ENCODE measurements at places on chromosomes 12 and 14.

DNA sequence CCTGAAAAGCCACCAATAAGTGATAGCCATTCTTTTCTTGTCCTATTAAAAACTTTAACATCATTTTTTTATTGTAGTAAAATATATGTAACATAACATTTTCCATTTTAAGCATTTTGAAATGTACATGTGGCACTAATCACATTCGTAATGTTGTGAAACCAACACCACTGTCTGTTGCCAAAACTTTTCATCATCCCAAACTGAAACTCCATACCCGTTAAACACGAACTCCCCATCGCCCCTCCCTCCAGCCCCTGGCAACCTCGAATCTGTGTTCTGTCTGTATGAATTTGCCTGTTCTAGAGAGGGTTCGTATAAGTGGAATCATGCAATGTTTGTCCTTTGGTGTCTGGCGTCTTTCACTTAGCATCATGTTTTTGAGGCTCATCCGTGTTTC lies 75.9 kb downstream of the CCDC92 start:
- DNase-seq = no peak

GRCh38 chr12:113826805-113827538 lies 139.2 kb downstream of the RBM19 start:
- no peak for DNase-seq

DNA sequence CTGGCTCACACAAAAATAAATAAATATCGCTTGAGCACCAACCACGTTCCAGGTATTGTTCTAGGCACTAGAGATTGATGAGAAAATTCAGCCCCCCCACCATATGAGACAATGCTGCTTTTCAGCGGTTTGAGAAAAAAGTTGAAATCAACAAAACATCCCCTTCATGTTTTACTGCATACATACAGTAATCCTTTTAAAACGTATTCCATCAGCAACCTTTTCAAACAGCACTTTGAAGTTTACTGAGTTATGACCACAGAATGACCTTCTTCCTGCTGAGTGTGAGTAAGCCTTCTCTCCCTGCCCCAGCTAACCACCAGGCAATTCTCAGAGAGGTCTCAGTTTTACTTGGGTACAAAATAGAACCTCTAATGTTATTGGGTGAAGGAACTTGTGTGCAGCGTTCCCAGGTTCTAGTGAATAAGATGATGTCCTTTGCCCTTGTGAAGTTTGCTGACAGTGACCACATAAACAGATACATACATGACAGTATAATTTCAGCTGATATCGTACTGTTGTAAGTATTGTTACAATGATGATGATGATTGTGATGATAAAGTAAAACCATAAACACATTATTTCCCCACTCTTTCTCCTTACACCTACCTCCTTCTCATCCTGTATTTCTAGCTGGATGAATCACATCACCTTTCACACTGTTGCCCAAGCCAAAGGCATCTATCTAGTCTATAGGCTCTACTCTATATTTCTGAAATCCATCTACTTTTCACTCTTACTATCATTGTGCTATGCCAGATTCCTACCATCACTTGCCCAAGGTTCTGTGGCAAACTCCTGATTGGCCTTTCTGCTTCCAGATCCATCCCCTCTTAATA lies 124.4 kb upstream of the KRR1 start:
- DNase-seq = no peak

DNA sequence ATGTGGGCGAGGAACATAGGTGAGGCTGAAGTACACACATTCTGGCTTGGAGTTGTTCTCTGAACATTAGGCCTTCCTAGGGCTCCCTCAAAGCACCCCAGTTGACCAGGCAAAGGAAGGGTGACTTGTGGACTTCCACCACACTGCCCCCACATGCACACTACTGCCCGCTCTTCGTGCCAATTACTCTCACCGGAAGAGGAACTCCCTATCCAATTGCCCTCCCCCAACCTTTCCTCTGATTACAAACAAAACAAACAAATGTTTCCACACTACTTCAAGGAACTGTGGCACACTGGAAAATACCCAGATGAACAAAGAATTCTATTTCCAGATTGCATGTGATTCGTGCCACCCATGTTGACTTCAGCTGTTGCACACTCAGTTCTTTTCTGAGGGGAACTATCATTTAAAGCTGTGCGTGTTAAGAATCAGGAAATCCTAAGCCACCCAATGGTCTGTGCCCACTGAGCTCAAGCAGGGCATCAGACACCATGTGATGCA lies 139.3 kb downstream of the SSPN start:
- no peak for DNase-seq

GRCh38 chr14:30882431-30882830 lies 8.1 kb downstream of the COCH start:
- DNase-seq = no peak

- no peak for DNase-seq
These were observed 539 bp upstream of the HMGA2 start for GRCh38 chr12:65823513-65824375.

DNA sequence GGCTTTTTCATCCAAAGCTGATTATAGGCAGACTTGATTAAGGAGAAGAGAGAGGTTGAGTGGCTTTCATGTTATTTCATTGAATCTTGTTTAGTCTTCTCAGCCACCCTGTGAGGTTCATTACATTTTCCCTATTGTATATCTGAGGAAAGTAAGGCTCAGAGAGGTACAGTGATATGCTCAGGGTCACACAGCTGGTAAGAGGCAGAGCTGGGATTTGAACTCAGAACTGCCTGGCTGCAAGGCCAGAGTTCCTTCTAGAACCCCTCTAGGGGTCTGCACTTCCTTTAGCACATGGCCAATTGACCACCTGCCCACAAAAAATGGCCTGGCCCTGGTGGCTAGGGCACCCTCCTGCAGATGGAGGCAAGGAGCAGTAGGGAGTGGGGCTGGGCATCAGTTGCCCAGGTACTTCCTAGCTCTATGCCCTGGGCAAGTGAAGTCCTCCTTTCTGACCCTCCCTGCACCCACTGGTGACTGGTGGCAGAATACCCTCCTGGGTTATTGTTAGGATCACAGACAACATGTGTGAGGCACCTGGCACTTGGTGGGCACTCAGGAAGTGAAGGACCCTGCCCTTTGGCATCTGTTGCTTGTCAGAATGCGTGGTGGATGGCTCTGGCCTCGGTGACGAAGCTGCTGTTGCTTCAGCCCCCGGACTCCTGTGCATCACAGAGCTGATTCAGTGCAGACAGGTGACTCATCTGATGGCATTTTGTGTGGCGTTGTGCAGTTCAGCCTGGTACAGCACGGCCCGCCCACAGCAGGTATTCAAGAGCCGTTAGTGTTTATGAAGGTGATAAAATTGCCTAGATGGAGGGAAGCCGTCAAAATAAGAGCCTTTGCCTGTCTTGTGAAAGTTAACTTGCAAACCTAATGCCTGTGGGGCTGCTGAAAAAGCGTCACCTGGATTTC lies 115.8 kb downstream of the SLC25A47 start:
- no peak for DNase-seq

- no peak for DNase-seq
These were observed 8.0 kb upstream of the CPNE6 start for GRCh38 chr14:24063263-24063836.

DNA sequence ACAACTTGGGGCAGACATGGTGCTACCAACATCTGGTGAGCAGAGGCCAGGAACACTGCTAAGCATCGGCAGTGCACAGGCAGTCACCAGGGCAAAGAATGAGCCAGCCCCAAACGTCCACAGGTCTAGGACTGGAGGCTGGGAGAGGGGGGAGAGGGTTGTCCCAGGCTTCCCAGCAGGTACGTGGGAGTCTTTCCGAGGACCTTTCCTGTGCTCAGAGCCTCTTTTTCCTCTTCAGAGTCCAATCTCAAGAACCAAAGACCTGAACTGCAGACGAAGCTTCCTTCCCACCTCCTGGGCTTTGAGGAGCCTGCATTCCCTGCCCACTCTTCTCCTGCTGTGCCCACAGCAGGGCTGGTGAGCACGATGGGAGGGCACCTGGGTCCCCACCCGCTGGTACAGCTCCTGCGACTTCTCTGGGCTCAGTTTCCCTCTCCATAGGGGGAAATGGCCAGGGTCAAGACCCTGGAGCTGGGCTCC lies 48.7 kb downstream of the DLK1 start:
- no peak for DNase-seq

DNA sequence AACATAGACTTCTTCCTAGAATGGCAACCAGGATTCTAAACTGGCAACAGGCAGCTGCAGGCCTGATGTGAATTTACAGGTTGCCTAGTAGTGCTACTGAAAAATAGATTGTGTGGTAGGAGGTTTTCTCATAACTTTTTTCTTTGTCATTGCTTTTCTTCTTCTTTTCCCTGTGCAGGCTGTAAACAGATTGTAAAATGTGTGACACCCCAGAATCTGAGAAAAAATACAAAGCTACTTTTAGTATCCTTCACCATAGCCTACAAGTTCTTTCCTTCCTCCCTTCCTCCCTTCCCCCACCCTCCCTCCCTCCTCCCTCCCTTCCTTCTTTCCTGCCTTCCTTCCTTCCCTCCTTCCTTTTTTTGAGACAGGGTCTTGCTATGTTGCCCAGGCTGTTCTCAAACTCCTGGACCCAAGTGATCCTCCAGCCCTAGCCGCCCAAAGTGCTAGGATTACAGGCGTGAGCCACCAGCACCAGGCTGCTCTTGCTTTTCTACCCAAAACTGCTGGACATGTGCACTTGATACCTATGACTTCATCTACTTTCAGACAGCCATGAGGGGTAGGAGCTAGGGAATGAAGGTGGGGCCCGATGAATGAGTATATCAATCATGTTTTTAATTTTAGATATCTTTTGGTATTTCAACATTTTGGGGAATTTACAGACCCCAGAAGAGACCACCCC lies 114.2 kb upstream of the EEA1 start:
- no peak for DNase-seq

DNA sequence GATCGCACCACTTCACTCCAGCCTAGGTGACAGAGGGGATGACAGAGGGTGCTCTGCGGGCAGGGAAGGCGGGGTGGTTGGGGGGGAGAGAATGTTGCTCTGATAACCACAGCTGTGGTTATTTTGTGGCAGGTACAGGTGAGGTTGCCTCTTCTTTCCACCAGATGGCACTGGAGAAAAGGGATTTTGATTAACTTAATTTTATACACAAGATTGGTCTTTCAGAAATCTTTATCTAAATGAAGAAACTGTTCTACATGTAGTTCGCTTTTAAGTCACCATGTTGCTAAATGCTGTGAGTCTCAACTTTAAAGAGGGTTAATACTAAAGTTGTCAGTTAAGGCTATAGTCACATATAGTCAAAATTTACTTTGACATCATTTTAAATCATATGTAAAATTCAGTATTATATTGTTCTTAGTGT lies 25.7 kb downstream of the FGF23 start:
- no peak for DNase-seq

- DNase-seq = no peak
These were observed 595 bp upstream of the METAP2 start for GRCh38 chr12:95473231-95473883.

GRCh38 chr14:40248671-40249070 lies 816.4 kb upstream of the FBXO33 start:
- DNase-seq = no peak

DNA sequence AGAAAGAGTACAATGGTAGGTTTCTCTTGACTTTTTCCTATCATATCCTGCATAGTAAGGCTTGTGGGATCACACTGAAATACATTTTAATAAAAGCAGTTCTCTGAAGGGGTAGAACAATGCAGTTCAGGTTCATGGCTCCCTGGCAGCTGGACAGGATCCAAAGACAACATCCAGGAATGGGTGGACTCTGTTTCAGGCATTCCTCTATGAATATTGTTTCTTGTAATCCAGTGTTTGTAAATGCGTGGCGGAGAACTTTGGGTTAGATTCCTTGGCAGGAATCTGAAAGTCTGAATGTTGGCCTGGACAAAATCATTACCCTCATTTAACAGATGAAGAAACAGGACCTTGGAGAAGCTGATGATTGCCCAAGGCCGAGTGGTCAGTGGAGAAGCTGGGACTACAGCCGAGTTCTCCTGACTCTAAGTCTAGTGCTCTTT lies 43.5 kb downstream of the SYNE2 start:
- DNase-seq = no peak

DNA sequence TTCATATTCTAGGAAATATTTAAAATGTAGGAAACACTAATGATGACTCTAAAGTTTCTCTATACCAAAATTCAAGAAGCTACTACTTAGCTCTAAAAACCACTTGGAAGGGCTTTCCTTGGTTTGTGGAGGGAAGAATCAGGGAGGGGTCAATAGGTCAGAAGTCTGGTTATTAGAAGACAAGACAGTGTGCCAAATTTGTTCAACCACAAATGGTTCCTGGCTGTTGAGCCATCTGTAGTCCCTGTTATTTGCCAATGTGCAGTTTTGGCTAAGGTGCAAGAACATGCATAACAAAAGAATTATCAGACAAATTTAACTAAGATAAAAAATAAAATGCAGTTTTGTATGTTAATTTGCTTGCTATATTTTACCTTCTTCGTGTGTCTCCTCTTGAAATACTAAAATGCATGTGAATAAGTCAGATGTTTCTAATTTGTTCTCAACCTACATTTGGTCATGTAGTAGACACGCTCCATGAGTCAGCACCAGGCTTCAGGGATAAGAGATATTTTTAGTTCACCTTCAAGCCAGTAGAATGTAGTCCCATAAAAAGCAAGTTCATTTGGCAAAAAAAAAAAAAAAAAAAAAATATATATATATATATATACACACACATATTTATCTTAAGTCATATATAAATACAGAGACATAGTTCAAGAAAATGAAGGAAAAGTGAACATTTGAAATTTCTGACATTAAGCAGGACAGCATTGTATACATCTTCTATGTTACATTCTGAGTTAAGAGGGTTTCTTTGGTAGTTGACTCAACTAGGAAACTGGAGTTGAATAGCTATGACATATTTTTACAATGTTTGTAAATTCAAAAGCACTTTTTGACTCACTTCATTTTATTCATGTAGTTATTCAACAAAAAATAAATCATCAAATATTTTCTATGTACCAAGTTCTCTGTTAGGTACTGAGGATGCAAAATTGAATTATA lies 123.3 kb downstream of the KCNC2 start:
- DNase-seq = no peak

DNA sequence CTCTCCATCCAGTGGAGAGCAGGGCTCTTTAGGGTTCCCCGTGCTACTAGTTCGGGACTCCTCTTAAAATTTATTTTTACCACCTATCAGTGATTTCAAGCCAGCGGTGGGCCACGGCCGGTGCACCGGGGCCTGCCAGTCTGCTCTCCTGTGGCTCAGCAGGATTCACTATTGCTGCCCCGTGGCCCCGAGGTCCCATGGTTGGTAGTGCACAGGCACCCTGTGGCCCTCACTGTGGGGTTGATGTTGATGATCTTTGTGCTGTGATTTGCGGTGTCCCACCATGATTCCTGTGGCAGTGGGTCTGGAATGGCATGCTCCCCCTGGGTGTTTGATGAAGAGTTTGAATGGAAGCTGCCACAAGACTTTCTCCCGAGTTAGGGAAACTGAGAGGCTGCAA lies 12.6 kb upstream of the MEG3 start:
- DNase-seq = no peak

DNA sequence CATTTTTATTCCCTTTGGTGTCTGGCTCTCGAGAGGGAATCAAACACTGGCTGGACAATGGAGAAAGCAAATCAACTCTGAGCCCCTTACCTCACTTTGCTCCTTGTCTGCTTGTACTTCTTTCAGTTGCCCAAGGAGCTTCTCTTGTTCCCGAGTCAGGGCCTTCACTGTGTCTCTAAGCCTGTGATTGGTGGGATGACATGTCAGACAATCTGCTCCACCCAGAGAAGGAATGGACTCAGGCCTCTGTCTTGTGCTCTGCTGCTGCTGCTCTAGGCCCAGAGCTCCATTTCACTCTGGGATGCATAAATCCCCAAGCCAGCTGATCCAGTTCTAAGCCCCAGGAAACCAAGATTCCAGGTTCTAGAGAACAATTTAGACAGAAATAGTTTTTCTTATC lies 7.6 kb downstream of the CALCOCO1 start:
- no peak for DNase-seq
